Mesothelial cell of epicardium (in vitro differentiated cells): ENCODE measurements at places on chromosomes 6 and 20. TPM values are rescaled to one million over a fixed set of nuclear protein-coding genes. Genes with fewer than 3 reads are reported as not detected.

GRCh38 chr6:85460154-85460920, 10.5 kb downstream of the NT5E start:
- DNase-seq, result no peak
- H3K27ac ChIP-seq, result no peak overlapping the region
- H3K4me3 ChIP-seq, result no peak overlapping the region
- no peaks in the 10 kb centered on the region for H3K36me3 ChIP-seq
- peaks cover 33% of the 10 kb centered on the region for H3K27me3 ChIP-seq

GRCh38 chr6:72412709-72413044, 209.2 kb upstream of the KCNQ5 start:
- H3K4me3 ChIP-seq, result no peak overlapping the region
- H3K36me3 ChIP-seq, result no peaks in the 10 kb centered on the region
- peaks cover 23% of the 10 kb centered on the region for H3K27me3 ChIP-seq
- no peak overlapping the region for H3K27ac ChIP-seq
- peaks cover 15% of the 10 kb centered on the region for H3K4me1 ChIP-seq
- no peak for DNase-seq

Gene KCNK5
- total RNA-seq, result 2.5 to 2.9 TPM (median 2.7 TPM) in 3 replicates

Gene FGD2
- not detected in 3 replicates for total RNA-seq

GRCh38 chr6:125301435-125302391, at the start of gene HDDC2:
Gene HDDC2, minus strand, starts transcription at chr6:125301967. Its CDS starts 35 bp downstream, at chr6:125301932.
- DNase-seq, result peak; percentile 74
- no peaks in the 10 kb centered on the region for H3K27me3 ChIP-seq
- peaks cover 23% of the 10 kb centered on the region for H3K36me3 ChIP-seq
- peak within 1 kb of the TSS; percentile 90 for H3K27ac ChIP-seq

Gene MACROD2
- 10.0 to 11.8 TPM (median 11.2 TPM) in 3 replicates for total RNA-seq

DNA sequence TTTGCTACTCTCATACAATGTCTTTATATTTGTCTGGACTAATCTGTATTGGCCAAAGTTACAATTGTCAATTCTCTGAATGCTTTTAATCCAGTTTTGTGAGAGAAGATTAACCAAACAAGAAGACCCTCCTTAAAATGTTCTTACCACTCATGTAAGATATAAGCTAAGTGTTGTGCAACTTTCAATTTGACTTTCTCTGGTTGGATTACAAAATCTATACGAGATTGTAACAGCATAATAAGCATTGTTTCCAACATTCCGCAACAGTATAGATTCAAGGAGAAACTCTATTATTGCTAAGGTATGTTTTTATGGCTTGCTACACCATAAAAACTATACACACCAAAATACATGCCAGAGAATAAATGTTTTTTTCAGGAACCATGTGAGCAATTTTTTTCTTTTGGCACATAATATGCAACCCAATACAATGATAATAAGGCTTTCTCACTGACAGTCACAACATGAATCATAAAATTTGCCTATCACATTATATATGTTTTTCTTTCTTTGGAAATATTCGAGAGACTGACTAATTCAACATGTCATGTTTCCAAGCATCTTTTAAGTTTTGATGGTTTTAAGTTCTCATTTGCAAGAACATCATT, 12.2 kb upstream of the TRPC4AP start:
- no peak overlapping the region for H3K4me3 ChIP-seq
- DNase-seq, result no peak
- H3K4me1 ChIP-seq, result peaks cover 6% of the 10 kb centered on the region

DNA sequence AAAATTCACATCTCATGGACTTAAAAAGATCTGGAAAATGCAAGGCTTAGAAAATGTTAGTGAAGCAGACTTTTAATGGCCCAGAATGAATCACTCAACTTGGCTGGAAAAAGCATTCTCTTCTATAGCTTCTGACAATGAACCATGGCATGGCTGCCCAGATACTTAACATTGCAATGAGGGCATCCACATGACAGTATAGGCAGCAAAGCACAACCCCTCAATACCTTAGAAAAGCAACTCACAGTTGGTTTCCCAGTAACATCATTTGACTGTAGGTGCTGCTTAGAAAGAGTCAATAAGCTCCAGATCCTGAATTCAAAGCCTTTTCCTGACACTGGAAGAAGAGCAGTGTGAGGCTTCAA, 155.8 kb downstream of the EYA4 start:
- no peak overlapping the region for H3K27ac ChIP-seq
- no peak for DNase-seq
- H3K36me3 ChIP-seq, result peaks cover 3% of the 10 kb centered on the region
- no peaks in the 10 kb centered on the region for H3K27me3 ChIP-seq
- H3K4me3 ChIP-seq, result no peak overlapping the region
- H3K4me1 ChIP-seq, result peaks cover 41% of the 10 kb centered on the region

Gene PIGU
- 31.7 to 34.1 TPM (median 32.6 TPM) in 3 replicates for total RNA-seq

GRCh38 chr6:18100296-18100695, 22.2 kb downstream of the NHLRC1 start:
- H3K36me3 ChIP-seq, result no peaks in the 10 kb centered on the region
- DNase-seq, result no peak
- H3K27me3 ChIP-seq, result peaks cover 3% of the 10 kb centered on the region
- no peak overlapping the region for H3K27ac ChIP-seq

- no peaks in the 10 kb centered on the region for H3K36me3 ChIP-seq
- DNase-seq, result no peak
- H3K4me3 ChIP-seq, result no peak overlapping the region
Observed at GRCh38 chr6:12404651-12405050, 114.5 kb downstream of the EDN1 start.

Gene MDFI
- 146 to 149 TPM (median 148 TPM) in 3 replicates for total RNA-seq

GRCh38 chr20:42961771-42962170, 227.9 kb downstream of the PTPRT start:
- H3K4me3 ChIP-seq, result no peak overlapping the region
- H3K27me3 ChIP-seq, result no peaks in the 10 kb centered on the region
- no peaks in the 10 kb centered on the region for H3K36me3 ChIP-seq
- no peaks in the 10 kb centered on the region for H3K4me1 ChIP-seq
- no peak for DNase-seq

GRCh38 chr6:144344646-144345045, 59.5 kb downstream of the UTRN start:
- peaks cover 10% of the 10 kb centered on the region for H3K36me3 ChIP-seq
- H3K27me3 ChIP-seq, result no peaks in the 10 kb centered on the region
- H3K27ac ChIP-seq, result peak overlapping the region; percentile 26
- peaks cover 29% of the 10 kb centered on the region for H3K4me1 ChIP-seq

Gene ENPP5
- 7.4 to 8.7 TPM (median 7.7 TPM) in 3 replicates for total RNA-seq

DNA sequence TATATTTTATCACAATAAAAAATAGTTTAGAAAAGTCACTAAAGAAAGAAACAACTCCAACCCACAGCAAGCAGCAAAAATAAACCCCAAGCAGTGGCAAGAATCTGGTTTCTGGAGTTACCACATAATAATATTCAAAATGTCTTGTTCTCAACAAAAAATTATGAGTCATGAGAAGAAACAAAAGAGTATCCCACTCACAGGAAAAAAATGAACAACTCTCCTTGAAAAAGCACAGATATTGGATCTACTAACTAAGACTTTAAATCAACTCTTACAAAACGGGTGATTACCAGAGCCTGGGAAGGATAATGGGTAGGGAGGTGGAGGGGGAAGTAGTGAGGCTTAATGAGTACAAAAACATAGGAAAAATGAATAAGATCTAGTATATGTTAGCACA, 425.6 kb downstream of the PLCB1 start:
- H3K36me3 ChIP-seq, result peaks cover 8% of the 10 kb centered on the region
- peaks cover 2% of the 10 kb centered on the region for H3K27me3 ChIP-seq
- H3K4me3 ChIP-seq, result no peak overlapping the region
- no peak overlapping the region for H3K27ac ChIP-seq
- no peaks in the 10 kb centered on the region for H3K4me1 ChIP-seq
- no peak for DNase-seq

- H3K4me3 ChIP-seq, result no peak overlapping the region
- H3K27ac ChIP-seq, result no peak overlapping the region
- H3K36me3 ChIP-seq, result no peaks in the 10 kb centered on the region
- DNase-seq, result no peak
- H3K27me3 ChIP-seq, result peaks cover 23% of the 10 kb centered on the region
- peaks cover 3% of the 10 kb centered on the region for H3K4me1 ChIP-seq
Observed at GRCh38 chr20:23255106-23255505, 95.5 kb upstream of the NXT1 start.

GRCh38 chr6:20778912-20779311, 244.7 kb downstream of the CDKAL1 start:
- DNase-seq, result no peak
- peaks cover 13% of the 10 kb centered on the region for H3K4me1 ChIP-seq
- peaks cover 15% of the 10 kb centered on the region for H3K36me3 ChIP-seq
- no peak overlapping the region for H3K4me3 ChIP-seq

DNA sequence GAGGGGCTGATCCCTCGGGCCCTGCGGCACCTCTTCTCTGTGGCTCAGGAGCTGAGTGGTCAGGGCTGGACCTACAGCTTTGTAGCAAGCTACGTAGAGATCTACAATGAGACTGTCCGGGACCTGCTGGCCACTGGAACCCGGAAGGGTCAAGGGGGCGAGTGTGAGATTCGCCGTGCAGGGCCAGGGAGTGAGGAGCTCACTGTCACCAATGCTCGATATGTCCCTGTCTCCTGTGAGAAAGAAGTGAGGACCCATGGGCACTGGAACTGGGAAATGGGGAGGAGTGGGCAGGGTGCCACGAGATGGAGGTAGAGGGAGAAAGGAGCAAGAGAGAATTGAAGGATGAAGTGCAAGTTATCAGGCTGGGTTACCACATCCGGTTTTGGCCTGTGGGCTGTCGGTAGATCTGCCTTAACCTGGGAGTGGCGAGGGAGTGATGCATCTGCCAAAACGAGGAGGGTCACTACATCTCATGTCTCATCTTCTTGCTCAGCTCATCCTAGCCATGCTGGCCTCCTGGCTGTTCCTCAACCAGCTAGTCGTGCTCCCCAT, 5.4 kb upstream of the PHF1 start:
- H3K36me3 ChIP-seq, result peaks cover 9% of the 10 kb centered on the region
- no peaks in the 10 kb centered on the region for H3K27me3 ChIP-seq
- no peak overlapping the region for H3K4me3 ChIP-seq

Gene TPX2
- total RNA-seq, result 36.6 to 39.0 TPM (median 37.5 TPM) in 3 replicates

DNA sequence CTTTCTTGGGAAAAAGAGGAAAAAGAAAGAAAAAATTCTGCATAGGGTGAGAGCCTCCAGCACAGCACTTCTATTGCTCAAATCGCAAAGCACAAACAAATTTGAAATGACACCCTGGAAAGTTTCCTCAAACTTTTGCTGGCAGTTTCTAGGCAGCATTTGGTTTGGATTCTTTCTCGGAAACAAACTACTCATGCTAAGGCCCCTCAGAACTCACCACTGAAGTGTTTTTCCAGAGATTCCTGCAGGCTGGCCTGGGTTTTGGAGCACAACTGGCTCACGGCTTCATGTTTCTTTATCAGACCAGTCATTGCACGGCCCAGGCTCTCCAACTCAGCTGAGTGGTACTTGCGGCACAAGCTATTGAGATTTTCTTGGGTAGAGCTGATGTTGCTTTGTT, 237.8 kb downstream of the SYNE1 start:
- H3K27ac ChIP-seq, result no peak overlapping the region
- no peaks in the 10 kb centered on the region for H3K27me3 ChIP-seq
- H3K4me1 ChIP-seq, result peaks cover 4% of the 10 kb centered on the region
- no peak for DNase-seq
- no peaks in the 10 kb centered on the region for H3K36me3 ChIP-seq

DNA sequence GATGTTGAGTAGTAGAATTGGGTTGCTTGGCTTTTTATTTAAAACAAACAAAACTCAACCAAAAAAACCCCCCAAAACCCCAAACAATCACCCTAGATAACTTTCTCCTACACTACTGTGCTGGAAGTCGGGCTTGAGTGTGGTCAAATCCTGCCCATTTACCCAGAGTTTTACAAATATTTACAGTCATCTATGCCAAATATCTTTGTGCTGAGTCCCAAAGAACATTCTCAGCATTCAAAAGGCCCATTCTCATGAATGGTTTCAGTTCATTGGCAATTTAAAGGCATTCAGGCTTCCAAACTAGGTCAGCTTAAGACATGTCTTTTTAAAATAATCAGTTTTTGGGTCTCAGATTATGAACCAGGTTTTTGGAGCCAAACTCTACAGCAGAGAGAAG, 1.8 kb downstream of the RNF144B start:
- H3K4me3 ChIP-seq, result peak overlapping the region; percentile 91
- H3K36me3 ChIP-seq, result no peaks in the 10 kb centered on the region
- DNase-seq, result no peak
- H3K27ac ChIP-seq, result no peak overlapping the region
- peaks cover 24% of the 10 kb centered on the region for H3K4me1 ChIP-seq
- H3K27me3 ChIP-seq, result peaks cover 9% of the 10 kb centered on the region

Gene TCF15
- 0.74 to 0.90 TPM (median 0.75 TPM) in 3 replicates for total RNA-seq

GRCh38 chr6:89886378-89887120, 7.7 kb upstream of the GJA10 start:
- H3K36me3 ChIP-seq, result no peaks in the 10 kb centered on the region
- no peak overlapping the region for H3K4me3 ChIP-seq
- peaks cover 24% of the 10 kb centered on the region for H3K27me3 ChIP-seq
- H3K27ac ChIP-seq, result no peak overlapping the region
- H3K4me1 ChIP-seq, result peaks cover 8% of the 10 kb centered on the region

DNA sequence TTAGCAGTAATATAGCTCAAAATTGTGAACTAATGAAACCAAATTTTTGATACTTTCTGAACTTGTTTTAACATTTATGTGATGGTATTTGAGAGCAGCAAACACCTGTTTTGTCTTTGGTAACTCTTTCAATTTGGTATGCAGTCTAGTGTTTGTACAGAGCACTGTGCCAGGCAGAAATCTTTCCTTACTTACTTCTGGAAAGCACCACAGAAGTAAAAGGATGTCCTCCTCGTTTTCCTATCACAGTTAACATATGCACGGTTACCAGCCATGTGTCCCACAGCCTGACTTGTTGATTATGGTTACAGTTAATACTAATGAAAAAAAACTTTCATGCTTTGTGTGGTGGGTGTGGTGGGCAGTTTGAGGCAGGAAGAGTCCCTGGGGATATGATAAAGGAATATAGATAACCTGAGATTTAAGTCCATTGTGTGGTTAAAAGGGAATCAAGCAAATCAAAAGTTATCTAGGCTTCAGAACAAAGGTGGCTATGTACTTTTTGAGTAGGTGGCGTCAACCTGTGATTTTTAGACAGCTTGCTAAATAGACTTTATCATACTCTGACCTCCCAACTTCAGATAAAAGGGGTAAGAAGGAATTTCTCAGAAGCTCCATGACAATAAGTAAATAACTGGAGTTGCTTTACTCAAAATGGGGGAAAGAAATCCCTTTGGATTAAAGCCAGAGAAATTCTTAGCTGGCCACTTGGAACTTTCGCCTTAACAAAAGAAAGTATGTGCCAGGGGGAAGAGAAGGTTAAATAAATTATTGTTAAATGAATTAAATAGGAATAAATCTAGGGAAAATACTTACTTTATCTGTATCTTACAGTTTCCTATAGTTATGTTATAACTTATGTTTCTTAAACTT, 20.1 kb upstream of the COL10A1 start:
- no peak for DNase-seq
- H3K4me1 ChIP-seq, result peaks cover 16% of the 10 kb centered on the region
- no peak overlapping the region for H3K4me3 ChIP-seq
- peak overlapping the region; percentile 36 for H3K27ac ChIP-seq
- H3K36me3 ChIP-seq, result no peaks in the 10 kb centered on the region
